ENCODE measurements at places on chromosomes 1 and 21. TPM values are rescaled to one million over a fixed set of nuclear protein-coding genes. Genes with fewer than 3 reads are reported as not detected.

GRCh38 chr1:31701091-31701736, 2.6 kb downstream of the COL16A1 start:
- DNase-seq: peak; percentile 72

Gene OXCT2
- total RNA-seq: 15.0 TPM

- DNase-seq: no peak
Measured at GRCh38 chr1:172442843-172443565, 865 bp downstream of the PIGC start.

Gene TMEM81
- total RNA-seq: 3.0 TPM

GRCh38 chr1:38121231-38121680, 74.7 kb upstream of the POU3F1 start:
- no peak for DNase-seq

GRCh38 chr1:38018864-38019343, 6.4 kb downstream of the UTP11 start:
- DNase-seq: no peak

GRCh38 chr1:16145662-16146278, 10.1 kb downstream of the EPHA2 start:
- DNase-seq: no peak

DNA sequence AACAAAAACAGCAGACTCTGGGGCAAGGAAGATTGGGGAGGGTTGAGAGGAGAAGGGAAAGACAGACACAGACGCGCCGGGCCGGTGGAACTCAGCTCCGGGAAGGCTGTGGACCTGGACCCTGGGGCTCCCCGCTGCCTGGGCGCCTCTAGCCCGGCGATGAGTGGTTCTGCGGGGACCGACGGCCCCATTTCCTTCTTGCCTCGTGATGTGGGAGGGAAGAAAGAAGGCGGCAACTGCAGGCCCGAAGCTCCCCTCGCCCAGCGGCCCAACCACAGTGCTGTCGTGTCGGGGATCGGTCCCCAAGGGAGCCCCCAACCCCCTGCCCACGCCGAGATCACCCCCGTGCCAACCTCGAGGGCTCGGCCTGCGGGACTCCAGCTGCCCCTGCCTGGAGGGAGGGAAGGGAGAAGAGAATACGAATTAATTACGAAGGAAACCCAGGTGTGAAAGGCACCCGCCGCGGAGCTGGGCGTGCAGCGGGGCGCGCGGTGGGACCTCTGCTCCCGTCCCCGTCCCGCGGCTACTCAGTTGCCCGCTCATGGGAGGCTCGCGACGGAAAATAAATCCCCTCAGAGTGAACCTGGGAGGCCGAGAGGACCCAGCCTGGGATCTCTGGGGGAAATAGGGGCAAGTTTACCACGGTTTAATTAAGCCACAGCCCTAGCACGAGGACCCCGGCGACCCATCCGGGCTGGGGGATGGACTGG, 7.4 kb downstream of the FOXD3 start:
- no peak for DNase-seq

GRCh38 chr1:223543560-223543959, 121.9 kb downstream of the CAPN8 start:
- DNase-seq: no peak

DNA sequence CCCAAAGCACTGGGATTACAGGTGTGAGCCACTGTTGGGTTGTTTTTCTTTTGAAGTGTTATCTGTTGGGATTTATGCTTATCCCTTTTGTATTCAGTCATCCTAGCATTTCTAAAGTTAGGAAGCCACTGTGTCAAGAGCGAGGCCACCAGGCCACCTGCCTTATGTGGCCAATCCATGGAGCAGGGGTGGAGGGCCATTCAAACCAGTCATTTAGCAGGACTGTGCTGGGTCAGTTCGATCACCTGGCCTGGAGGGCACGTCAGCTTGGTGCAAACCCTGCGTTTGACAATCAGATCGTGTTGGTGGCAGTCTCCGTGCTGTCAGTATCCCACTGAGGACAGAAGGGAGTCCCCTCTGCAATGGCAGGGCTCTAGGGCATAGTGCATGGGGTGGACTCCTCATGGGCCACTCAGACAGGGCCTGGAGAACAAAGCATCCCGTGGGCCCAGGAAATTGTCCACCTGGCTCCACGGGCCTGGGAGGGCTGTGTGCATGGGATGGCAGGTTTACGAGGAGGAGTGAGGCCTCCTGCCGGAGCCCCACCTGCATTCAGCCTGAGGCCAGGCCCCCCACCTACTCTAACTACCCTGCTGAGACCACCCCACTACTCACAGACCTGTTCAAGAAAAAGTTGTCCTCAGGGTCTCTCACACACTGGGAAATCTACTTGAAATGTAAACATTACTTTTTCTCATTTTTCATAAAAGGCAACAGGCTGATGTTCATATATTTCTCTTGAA, 242.3 kb downstream of the SDCCAG8 start:
- DNase-seq: no peak

Gene LRRC71
- total RNA-seq: not detected

Gene MRTO4
- 117 TPM for total RNA-seq

DNA sequence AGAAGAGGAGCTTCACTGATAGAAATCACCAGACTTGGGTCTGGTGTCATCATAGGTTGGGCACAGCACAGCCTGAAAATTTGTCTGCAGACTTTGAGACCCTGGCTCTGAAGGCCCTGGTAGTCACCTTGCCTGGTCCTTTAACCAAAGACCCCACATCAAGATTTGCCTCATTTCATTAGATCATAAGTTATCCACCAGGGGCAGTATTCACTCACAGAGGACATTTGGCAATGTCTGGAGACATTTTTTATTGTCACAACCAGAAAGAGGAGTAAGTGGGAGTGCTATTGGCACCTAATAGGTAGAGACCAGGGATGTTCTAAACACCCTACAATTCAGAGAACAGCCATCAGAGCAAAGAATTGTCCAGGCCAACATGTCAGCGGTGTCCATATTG, 22.1 kb upstream of the PAX7 start:
- DNase-seq: no peak

- DNase-seq: no peak
Measured at GRCh38 chr1:87051965-87052364, 137.5 kb downstream of the HS2ST1 start.

- DNase-seq: no peak
Measured at GRCh38 chr1:108817016-108817415, 39.9 kb downstream of the AKNAD1 start.

DNA sequence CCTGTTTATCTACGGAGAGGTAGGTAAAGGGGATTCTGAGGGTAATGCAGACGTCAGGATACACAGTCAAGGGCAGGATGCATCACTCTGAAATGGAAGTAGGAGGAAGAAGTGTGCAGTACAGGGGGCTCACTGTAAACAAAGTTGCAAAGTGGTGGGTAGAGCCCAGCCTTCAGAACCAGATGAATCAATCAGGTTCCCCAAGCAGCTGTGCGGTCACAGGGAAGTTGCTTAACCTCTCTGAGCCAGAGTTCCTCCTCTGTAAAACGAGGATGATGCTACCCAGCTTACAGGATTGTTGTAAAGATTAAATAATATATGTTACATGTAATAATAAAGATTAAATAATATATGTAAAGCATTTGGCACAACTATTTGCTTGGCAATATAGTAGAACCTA, 13.5 kb upstream of the MYOM3 start:
- DNase-seq: no peak

DNA sequence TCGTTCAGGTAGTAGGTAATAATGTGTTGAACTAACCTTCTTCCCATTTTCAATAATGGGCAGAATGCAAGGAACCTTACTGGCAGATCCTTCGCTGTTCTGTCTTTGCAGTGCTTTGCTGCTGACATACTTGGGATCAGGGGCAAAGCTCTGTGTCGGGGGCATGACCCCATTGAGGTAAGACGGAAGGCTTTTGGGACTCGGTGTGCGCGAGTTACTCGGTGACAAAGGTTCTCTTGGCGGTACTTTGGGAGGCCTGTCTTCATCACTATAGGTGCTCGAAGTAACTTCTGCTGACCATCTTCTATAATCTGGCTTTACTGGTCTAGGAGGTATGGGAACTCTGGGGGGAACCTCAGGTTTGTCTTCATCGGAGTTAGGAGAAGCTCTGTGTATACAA, 12.7 kb downstream of the ERRFI1 start:
- no peak for DNase-seq

- DNase-seq: peak; percentile 32
Measured at GRCh38 chr1:235295902-235296350, 32.1 kb downstream of the ARID4B start.
